ENCODE measurements at places on chromosomes 3 and 15. TPM values are rescaled to one million over a fixed set of nuclear protein-coding genes. Genes with fewer than 3 reads are reported as not detected.

DNA sequence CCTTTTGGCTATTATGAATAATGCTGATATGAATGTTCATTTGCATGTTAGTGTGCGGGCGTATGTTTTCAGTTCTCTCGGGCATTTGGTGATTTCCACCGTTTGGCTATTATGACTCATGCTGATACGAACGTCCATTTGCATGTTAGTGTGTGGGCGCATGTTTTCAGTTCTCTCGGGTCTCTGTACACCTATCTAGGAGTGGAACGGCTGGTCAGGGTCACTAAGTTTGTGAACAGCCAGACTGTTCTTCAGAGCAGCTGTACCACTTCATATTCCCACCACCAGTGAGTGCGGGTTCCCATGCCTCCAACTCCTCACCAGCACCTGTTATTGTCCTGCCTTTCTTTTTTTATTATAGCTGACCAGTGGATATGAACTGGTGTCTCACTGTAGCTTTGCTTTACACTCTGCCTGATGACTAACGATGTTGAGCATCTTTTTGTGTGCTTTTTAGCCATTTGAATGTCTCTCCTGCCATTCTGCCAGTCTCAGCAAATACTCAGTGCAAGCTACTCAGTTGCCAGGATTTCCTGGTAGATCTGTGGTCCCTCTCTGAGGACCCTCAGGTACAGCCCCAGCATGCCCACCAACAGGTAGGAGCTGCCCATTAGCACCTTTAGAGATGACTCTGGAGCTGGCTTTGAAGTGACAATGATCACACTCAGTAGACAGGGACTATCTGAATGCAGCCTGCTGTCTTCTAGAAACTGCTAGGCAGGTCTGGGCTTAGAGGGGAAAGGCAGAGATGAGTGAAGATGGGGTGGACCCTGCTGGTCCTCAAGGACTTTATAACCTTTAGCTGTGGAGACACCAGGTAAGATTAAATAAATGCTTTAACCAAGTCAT, 141.1 kb downstream of the XXYLT1 start:
- DNase-seq = no peak

DNA sequence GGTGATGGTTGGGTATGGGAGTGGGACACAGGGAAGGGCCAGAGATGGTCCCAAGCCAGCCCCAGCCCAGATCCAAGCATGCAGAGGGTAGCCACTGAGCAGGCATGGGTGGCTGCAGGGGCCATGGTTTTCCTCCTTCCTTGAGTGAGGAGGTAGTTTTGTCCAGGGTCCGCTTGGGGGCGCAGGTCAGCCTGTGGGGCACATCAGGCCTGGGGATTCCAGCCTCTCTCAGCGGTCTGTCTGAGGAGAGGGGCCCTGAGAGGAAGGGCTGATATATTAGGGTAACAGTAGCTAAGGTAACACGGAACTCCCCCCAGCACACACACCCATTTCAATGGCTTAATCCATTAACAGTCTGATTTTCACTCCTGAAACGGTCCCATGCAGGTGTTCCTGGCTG, 22.7 kb upstream of the LCTL start:
- no peak for DNase-seq

DNA sequence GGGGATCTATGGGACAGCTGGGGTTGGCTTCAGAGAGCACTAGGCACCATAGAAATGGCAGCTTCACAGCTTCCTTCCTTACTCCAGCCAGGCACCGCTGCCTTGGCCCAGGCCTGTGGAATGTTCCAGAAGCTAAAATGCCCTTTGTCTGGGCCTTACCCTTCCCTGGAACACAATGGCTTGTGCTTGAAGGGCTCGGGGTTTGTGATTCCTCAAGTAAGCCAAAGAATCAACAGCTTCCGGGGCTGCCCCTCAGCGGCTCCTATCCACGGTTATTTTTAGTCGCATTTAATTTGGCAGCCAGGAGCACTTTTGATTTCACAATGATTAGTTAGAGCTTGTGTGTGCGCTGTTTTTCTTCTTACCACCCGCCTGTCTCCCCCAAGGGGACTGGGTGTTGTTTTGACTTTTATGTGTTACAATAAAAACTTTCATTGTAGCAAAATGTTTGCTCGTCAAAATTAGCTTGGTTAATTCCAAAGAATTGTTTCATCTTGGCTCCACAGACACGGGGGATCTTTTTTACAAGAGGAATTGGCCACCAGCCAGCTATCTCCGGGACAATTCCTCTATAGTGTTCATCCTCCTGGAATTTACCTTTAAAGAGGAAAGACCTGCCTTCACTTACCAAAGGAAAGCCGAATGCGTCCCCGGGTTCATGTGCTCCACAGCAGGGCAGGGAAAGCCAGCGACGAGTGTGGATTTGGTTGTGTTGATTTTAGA, 73.8 kb downstream of the TLE3 start:
- DNase-seq = peak; percentile 46

GRCh38 chr15:42504631-42505030, 9.2 kb downstream of the SNAP23 start:
- no peak for DNase-seq

- DNase-seq = peak; percentile 64
Observed at GRCh38 chr15:67188551-67189218, 65.8 kb downstream of the AAGAB start.

DNA sequence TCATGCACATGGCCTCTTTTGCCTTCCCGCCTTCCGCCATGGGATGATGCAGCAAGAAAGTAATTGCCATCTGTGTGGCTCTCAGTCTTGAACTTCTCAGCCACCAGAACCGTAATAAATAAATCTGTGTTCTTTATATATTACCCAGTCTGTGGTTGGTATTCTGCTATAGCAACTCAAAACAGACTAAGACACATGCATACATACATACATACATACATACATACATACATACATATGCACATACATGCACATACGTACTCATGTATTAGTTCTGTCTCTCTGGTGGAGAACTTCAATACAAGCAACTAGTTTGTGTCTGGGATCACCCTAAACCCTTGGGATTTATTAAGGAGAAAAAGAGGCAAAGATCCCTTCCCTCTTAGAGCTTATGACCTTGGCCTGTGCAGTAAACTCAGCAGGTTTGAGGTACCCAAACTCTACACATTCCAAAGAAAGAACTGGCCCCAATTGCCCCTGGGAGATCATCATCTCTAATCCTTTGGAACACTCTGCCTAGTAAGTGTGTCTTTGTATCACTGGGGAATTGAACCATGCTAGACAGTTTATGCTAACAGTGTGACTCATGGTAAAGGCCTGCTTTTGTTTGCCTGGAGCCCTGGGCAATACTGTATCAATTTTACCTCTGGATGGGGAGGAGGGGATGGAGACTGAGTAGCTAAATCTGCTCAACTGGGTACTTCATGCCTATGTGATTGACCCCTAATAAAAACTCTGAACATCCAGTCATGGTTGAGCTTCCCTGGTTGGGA, 115.6 kb upstream of the LMCD1 start:
- DNase-seq = no peak

DNA sequence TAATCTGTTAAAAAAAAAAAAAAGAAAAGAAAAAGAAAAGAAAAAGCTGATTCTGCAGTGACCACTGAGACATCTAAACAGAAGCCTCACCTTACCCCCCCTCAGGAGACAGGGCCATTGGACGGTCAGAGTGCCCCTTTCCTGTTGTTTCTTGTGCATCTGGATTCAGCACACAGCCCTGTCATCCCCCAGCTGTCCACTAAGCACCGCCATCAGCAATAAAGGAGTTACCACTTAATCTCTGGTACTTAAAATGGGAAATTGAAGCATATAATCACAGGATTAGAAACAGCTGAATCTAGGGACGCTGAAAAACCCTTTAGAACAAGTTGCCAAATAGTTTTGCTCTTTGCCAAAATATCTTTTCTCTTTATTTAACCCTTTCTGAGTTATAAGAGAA, 62.5 kb downstream of the TRIM69 start:
- no peak for DNase-seq

DNA sequence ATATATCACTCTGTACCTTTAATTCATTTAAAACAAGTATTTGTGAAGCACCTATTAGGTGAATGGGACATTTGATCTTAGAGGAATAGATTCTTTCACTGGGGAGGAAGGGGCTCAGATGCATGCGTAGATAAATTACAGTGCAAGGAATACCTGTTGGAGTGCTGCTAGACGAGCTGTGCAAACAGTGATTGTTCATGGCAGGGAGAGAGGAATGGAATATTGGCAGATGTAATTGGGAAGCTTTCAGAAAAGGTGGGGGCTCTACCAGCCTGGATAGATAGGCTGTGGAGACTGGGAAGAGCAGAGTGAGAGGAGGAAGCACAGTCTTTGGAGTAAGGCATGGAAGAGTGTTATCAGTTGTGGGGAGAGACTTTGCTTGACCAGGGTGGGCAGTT, 116.8 kb downstream of the AKAP13 start:
- DNase-seq = no peak

DNA sequence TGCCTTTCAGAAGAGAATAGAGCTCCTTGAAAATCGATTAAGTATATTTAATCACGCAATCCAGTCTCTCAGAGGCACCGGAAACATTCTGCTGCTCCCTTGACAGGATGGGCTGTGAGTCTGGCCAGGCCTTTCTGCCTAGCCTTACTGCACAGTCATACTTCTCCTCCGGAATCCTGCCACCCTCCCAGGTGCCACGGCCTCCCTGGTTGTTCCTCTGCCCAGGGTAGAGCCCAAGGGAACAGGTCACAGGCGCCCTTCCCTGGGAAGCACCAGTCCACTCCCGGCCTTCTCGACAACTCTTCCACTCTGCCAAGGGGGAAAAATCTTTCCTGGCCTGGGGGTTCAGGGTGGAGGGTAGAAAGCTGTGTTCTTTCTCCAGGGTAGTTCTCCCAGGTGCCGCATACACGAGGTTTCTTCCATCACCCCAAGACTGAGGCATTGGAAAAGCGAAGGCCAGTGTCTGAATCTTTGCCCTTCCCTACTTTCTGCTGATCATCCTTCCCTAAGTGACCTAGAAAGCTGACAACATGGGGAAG, 17.4 kb upstream of the SYNM start:
- DNase-seq = no peak

DNA sequence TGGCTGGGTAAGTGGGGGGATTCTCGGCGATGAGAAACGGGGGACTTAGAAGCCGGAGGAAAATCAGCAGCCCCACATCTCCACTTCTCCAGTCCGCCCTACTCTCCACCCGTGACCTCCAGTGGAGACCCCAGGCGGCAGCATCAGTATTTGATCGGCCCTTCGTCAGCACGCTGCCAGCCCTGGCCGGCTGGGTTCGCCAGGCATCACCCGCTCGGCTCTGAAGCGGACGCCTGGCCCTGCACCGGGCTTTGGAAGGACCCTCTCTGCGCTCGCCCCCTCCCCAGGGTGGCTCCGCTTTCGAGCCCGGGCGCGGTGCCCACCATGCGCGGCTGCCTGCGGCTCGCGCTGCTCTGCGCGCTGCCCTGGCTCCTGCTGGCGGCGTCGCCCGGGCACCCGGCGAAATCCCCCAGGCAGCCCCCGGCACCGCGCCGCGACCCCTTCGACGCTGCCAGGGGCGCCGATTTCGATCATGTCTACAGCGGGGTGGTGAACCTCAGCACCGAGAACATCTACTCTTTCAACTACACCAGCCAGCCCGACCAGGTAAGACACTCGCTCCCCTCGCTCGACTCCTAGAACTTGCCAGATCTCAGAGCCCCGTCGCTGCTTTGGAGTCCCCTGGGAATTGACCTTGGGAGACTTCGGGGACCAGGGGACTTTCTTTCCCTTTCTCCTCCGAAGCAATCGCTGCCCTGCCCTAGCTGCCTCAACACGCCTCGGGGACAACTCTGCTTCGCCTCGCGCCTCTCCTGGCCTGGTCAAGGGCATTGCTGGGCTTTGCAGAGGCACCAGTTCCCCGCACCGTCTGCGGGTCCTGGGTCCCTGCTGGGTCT, 561 bp downstream of the SIDT1 start:
- peak; percentile 29 for DNase-seq

Gene LSG1
- 46.8 TPM for polyA plus RNA-seq

Gene DLL4
- 4.0 TPM for polyA plus RNA-seq

Gene ROBO2
- 0.06 TPM for polyA plus RNA-seq

Gene COL6A5
- not detected for polyA plus RNA-seq

Gene FANCD2OS
- polyA plus RNA-seq = not detected

Gene SERPINI2
- polyA plus RNA-seq = not detected
